ENCODE measurements at places on chromosomes 7 and 10.

DNA sequence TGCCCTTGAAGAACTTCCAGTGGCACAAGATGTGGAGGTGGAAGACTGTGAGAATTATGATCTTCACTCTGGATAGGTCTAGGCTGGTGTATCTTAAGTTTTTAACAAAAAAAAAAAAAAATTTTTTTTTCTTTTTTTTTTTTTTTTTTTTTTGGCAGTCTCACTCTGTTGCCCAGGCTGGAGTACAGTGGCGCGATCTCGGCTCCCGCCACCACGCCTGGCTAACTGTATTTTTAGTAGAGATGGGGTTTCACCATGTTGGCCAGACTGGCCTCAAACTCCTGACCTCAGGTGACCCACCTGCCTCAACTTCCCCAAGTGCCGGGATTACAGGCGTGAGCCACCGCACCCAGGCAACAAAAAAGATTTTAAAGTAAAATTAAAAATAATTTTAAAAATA is 37.9 kb downstream of the WAPL start:
- DNase-seq: no peak

GRCh38 chr7:98685541-98685940 is 68.5 kb downstream of the NPTX2 start:
- DNase-seq: no peak

GRCh38 chr7:105454095-105454747 is 65.5 kb upstream of the SRPK2 start:
- DNase-seq: no peak

DNA sequence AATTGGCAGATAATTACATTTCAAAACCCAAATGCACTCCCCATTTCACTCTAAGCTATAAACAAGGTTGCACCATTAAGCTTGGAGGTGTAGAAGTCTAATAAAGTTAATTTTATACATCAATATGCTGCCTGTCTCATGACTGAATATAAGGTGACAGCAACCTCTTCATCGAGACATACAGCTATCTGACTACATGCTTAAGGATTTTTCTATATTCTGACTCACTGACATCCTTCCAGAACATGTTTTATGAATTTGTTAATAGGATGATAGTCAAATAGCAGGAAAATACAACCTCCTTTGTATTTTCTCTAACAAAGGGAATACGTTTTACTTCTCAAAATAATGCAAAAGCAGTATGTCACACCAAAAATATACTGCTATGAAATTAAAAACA is 76.6 kb downstream of the NRBF2 start:
- DNase-seq: no peak

GRCh38 chr7:16762177-16762576 is 8.6 kb downstream of the TSPAN13 start:
- DNase-seq: no peak

- DNase-seq: no peak
Observed at GRCh38 chr10:81026591-81026990, 488.9 kb downstream of the SH2D4B start.

DNA sequence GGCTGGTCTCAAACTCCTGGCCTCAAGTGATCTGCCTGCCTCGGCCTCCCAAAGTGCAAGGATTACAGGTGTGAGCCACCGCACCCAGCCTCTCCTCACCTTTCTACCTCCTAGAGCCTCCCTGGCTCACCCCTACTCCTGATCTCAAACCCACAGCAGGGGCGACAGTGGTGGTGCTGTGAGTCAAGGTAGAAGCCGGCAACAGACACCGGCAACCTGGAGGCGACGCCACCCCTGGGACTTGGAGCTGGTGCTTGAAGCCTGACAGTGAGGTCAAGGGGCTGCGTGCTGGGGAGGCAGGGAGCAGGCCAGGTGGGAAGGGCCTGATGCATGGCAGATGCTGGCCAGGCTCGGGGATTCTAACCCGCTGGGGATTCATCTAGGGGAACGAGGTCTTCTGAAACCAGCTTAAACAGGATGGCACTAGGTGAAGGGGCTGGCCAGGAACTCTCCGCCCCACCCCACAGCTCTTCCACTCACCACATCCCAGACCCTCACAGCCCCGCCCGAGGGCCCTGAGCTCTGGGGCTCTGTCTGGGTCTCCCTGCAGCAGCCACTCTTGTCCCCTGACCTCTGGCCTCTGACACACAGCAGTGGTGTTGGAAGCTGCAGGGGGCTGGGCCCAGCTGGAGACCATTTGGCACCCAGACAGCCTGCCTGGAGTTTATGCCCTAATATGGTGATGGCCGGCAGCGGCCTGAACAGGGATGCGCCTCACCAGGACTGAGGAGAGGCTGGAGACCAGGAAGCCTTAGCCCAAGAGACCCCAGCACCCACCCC is 16.4 kb downstream of the KCNH2 start:
- no peak for DNase-seq

- no peak for DNase-seq
Observed at GRCh38 chr10:131267814-131268095, 43.8 kb downstream of the TCERG1L start.

- no peak for DNase-seq
Observed at GRCh38 chr7:41870461-41871138, 167.7 kb upstream of the INHBA start.

GRCh38 chr7:43465581-43466554 is 117.0 kb upstream of the STK17A start:
- no peak for DNase-seq

GRCh38 chr10:26491934-26492333 is 53.8 kb downstream of the APBB1IP start:
- no peak for DNase-seq

DNA sequence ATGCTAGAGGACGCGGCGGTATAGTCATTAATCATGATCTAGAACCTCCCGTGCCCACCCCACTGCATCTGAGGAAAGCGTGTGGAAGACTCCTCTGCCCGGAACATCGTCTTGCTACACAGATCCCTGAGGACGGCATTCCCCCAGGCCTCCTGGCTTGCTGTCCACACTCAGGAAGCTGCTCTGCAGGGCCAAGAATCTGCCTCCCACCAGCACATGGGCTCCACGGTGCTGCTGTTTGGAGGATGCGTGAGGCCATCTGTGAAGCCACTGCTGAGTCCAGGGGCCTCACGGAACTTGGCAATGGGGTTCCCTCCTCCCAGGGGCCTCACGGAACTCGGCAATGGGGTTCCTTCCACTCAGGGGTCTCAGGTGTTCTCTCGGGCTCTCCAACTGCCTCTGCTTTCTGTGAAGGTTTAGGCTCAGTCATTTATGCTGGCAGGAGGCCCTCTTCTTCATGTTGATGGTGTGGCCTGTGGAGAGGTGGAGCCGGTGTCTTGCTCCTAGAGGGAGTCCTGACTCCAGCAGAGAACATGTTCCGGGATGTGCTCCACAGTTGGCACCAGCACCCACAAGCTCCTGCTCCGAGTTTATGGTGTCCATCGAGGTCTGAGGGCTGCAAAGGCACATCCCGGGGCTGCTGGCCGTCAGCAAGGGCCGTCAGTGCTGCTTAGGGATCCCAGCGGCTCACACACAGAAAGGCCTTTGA is 273.3 kb downstream of the DNAJB6 start:
- no peak for DNase-seq

DNA sequence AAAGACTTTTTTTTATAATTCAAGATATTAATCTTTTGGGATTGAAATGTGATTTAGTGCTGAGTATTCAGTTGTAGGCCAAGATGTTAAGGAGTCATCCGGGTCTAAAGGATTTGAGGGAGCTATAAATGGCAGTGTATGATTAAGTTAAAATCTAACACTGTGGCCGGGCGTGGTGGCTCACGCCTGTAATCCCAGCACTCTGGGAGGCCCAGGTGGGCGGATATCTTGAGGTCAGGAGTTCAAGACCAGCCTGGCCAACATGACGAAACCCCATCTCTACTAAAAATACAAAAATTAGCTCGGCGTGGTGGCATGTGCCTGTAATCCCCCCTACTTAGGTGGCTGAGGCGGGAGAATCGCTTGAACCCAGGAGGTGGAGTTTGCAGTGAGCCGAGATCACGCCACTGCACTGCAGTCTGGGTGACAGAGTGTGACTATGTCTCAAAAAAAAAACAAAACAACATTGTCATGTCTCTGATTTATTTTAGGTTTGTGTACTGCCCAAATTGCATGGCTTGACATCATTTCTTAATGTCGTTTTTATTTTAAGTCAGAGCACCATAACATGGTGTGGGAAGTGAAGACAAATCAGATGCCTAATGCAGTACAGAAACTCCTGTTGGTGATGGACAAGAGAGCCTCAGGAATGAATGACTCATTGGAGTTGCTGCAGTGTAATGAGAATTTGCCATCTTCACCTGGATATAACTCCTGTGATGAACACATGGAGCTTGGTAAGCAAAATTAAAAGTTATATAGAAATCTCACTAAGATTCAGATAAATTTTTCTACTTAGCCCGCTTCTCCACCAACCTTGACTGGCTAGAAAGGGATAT is 10.7 kb downstream of the HBP1 start:
- no peak for DNase-seq

DNA sequence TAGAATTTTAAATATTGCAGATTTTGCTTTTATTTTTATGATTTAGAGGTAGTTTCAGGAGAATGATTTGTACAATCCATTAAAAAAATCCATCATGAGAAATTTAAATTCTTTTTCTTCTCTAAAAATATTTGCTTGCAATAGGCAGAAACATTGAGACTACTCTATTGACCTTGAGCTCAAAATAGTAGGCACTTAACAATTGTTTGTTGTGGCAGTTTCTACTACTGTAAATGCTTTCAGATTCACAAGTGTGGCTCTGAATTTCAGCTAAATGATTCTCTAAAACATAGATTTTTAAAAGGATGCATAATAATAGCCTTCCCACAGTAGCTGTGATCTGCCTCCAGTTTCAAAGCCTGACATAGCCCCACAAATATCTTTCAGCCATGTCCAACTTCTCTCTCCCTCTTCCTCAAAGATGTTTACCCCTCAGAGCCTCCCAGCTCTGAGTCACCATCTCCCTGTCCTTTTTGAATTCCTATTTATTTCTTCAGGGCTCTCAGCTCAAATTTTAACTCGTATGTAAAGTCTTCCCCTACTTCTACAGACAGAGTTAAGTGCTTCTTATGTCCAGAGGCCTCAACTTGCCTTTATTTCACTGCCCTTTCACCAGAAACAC is 160.5 kb downstream of the AOAH start:
- no peak for DNase-seq

DNA sequence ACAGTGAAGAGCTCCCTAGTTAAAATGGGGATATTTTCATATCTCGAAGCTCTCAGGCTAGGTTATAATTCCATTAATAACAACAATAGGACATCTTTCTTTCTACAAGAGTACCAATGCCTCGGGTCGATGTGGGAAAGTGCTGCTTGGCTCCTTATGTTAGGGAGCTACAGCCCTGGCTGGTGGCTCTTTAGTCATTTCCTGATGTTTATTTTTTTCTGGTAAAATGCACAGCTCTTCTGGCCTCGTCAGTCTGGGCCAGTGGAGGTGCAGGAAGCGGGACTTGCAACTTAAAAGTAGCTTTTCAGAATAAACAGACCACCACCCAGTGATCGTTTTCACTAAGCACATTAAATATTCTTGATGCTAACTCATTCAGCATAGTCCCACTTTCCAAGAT is 58.3 kb downstream of the MKX start:
- DNase-seq: no peak

- no peak for DNase-seq
Observed at GRCh38 chr7:159218170-159218569, 73.5 kb upstream of the VIPR2 start.

GRCh38 chr10:43123361-43124093 is 14.7 kb upstream of the CSGALNACT2 start:
- DNase-seq: no peak

DNA sequence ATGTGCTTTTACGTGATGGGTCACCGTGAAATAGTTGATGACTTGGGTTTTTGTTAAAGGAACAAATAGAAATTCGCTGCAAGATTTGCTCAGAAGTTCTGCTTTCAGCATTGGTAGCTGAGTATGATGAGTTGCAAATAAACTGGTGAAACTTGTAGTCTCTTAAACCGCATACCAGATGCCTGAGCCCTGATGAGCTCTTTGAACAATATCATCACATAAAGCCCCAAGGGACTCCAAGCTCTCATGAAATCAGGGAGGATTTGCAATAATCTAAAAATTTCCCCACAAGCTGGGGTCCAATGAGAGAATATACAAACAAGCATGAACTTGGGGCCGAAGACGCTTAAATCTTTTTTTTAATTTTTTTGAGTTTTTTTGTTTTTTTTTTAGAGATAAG is 312.4 kb downstream of the CALN1 start:
- DNase-seq: no peak

GRCh38 chr10:72667207-72667864 is 24.6 kb upstream of the MCU start:
- no peak for DNase-seq

GRCh38 chr10:12709000-12709401 is 292.5 kb downstream of the CCDC3 start:
- DNase-seq: no peak

- DNase-seq: no peak
Observed at GRCh38 chr10:84074521-84074920, 64.8 kb upstream of the GHITM start.

Measured in activated naive CD4-positive, alpha-beta T cell treated with anti-CD3 and anti-CD28 coated beads, Interleukin-2, amount 50 U/mL, for 72 hours (primary cell).